Urothelium cell line (cell line): ENCODE measurements at places on chromosomes 6 and 20.

DNA sequence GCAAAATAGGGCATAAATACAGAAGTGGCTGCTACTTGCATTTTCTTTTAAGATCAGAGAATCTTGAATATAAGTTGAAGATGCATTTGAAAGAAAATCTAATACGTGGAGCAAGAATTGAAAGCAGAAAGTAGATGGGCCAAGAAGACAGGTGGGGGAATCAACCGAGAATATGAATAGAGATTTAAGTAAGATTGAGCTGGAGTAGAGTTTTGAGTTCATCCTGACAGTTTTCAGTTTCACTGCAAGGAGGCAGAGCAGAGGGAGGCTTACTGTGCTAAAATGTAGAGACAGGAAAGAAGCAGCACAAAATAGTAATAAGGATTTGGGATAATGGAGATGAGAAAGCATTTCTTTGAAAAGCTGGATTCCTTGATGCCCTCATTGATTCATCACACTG lies 214.5 kb downstream of the GJA1 start:
- DNase-seq: no peak

GRCh38 chr6:82589509-82590206 lies 226.0 kb downstream of the TPBG start:
- DNase-seq: peak; percentile 21

DNA sequence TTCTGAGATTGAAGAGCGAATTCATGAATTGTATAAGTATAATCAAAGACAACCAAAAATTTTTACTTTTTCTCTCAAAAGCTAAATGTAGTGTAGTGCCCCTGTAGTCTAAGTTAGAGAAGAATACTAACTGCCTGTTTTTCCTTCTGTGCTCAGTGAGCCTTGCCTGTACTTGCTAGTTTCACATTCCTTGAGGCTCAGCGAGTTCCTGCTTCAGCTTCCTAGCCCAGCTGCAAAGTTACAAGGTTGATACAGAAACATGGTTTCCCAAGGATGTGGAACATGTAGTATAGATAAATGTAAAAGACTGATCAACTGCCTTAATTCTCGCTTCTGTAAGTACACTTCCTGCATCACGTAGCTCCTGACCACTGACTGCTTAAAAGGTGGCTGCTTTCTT lies 33.1 kb upstream of the SEC63 start:
- no peak for DNase-seq

- no peak for DNase-seq
Measured at GRCh38 chr6:157424491-157425020, 43.6 kb downstream of the ZDHHC14 start.

DNA sequence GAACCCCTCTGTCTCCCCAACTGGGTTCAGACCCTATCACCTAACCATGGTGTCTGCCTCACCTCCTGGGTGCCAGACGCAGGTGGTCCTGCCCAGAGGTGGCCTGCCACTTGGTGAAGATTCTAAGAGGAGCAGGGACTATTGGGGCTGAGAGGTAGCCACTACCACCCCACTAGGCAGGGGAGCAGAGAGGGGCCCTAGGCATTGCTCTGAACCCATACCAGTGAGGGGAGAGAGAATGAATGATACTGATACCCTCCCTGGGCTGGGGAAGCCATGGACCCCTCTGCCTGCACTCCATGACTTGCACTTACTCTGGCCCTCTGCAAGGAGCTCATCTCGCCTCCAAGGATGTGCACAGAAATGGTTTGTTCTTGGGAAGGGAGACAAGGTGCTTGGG lies 31.7 kb upstream of the SPDEF start:
- DNase-seq: no peak
